ENCODE measurements at places on chromosomes 7 and 10.

DNA sequence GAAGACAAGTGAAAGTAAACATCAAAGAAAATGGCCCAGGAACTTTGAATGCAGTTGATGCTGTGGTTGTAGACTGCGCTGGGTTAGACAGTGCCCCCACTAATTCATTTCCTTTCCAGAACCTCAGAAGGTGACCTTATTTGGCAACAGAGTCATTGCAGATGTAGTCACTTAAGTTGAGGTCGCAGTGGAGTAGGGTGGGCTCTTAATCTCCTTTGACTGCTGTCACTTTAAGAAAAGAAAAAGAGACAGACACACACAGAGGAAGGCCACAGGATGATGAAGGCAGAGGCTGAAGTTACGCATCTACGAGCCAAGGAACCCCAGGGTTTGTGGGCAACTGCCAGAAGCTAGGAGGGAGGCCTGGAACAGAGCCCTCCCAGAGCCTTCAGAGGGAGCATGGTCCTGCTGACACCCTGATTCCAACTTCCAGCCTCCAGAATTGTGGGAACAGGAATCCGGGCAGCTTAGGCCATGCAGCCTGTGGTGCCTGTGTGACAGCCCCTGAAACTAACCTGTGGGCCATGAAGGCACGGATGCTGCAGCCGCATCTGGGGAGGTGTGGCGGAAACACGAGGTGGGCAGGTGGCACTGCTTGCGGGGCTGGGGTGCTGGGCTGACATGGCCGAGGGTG lies 107.6 kb downstream of the PRKAG2 start:
- no peak for DNase-seq

DNA sequence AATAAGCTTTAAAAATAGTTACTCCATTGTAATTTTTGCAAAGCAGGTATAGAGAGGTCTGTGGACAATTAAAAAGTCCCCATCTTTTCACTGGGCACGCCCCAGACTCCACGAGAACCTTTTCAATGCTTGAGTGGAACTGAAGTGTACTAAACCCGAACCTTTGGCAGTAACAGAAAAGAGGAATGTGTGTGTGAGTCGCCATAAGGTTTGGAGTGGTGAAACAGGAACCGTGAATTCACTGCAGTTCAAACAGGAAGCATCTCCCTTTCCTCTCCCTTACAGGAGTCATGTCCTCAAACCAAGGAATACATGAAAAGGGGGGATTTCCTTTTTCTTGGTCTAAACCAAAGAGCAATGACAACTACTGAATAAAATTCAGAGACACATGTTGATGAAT lies 23.2 kb downstream of the NDUFB2 start:
- DNase-seq: no peak

- no peak for DNase-seq
These were observed 217.2 kb downstream of the REEP3 start for GRCh38 chr10:63738410-63738809.

GRCh38 chr7:148825338-148825737 lies 58.8 kb downstream of the EZH2 start:
- no peak for DNase-seq

- peak; percentile 37 for DNase-seq
These were observed 10.3 kb downstream of the SUMF2 start for GRCh38 chr7:56074371-56074791.

Measured in fibroblast of skin of left biceps (primary cell).